ENCODE measurements at places on chromosomes 2 and 18. TPM values are rescaled to one million over a fixed set of nuclear protein-coding genes. Genes with fewer than 3 reads are reported as not detected.

CNRIP1 gene
- total RNA-seq = not detected

ANKRD44 gene
- total RNA-seq = 69.4 TPM

TLX2 gene
- total RNA-seq = not detected

ZNF892 gene
- total RNA-seq = 4.6 TPM

VWC2L gene
- total RNA-seq = not detected

ZNF236 gene
- total RNA-seq = 16.1 TPM

FOSL2 gene
- total RNA-seq = 0.39 TPM

UGT1A3 gene
- not detected for total RNA-seq

RFTN2 gene
- total RNA-seq = not detected

DNA sequence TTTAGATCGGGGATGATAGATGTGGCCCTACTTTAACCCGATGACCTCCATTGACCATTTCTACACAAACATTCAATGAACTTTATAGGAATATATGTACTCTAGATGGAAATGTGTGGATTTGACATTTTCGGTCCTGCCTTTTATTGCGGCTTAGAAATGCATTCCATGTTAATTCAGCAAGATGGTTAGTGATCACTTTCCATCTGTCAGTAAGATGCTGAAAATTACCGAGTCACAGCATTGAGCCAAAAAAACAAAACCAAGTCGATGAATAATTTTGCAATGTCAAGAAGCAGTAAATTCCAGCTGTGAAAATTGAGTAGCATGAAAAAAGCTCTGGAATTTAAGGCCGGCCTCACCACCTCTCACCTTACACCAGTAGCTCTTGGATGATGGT lies 1642.6 kb upstream of the NXPH2 start:
- no peak for DNase-seq

- DNase-seq = no peak
These were observed 563.9 kb upstream of the NRXN1 start for GRCh38 chr2:51595836-51596235.

DNA sequence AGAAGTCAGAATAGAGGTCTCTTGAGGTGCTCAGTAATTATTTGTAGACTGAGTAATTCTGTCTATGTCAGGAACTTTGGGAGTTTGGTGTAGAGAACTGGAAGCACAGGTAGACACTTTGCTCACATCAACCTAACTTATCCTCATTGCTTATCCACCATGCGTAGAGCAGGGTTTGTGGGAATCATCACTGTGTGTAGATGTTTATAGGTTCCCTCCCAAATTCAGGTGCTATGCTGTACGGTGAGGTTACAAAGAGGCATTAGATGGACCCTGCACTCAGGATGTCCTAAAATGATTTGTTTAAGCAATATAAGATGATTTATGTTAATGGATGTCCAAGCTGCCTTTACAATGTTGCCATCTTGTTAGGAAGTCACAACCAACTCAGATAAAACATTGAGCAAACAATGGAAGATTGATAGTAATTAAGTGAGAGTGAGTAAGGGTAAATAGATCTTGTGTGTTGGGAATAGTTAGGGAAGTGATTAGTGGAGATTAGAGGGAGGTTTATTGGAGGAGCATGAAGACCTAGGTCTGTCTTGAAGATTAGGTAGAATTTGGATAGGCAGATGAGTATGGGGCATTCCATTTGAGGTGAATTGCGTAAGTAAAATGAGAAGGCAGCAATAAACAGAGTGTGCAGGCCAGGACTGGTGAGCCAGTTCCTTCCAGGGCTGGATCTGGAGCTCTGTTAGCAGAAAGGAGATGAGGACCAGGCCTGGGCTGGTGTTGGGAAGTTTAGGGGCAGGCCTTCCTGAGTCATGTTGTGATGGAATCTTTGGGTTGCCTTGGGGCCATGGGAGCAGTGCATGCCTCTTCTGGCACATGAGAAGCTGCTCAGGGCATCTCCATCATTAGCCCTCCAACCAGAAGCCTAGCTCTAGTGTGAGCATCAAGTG lies 12.1 kb downstream of the EPAS1 start:
- DNase-seq = no peak

- no peak for DNase-seq
These were observed 8.5 kb upstream of the NFATC1 start for GRCh38 chr18:79387214-79387613.

- DNase-seq = no peak
These were observed 27.5 kb upstream of the LDLRAD4 start for GRCh38 chr18:13191031-13191430.

- DNase-seq = no peak
These were observed 38.0 kb upstream of the ERMN start for GRCh38 chr2:157363612-157364101.

DNA sequence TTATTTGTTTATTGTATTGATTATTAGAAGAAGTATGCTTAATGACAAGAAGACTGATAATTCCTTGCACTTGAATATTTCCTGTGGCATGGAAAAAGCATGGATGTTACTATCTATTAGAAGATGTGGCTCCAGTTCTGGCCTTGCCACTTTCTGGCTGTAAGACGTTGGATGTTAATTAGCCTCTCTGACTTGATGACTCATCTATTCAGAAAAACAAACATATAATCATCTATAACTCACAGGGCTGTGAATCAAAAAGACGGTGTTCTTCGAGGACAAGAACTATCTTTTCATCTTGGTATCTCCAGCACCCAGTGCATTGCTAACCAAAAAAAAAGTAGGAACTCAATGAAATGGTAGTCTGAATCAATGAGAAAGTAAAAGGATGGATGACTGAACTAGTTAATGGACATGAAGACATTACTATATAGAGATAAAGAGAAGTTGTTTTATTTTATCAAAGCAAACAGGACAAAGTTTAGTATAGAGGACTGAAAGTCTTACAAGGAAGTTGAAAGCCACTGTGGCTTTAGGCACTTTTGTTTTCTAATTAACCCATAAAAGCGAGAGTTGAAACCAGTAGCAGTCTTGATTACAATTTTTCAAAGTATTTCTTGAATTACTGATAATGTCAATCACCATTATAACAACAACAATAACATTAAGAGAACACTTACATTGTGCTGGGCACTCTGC lies 145.3 kb downstream of the RND3 start:
- DNase-seq = no peak

Data from OCI-LY7 (cell line).